Heart left ventricle (tissue), 16 donors: ENCODE measurements at places on chromosomes 2 and 18.

- no peak for DNase-seq
Measured at GRCh38 chr2:208252716-208253492, 2.0 kb downstream of the IDH1 start.

- DNase-seq, result no peak
Measured at GRCh38 chr18:74271635-74272034, 20.1 kb downstream of the CYB5A start.

GRCh38 chr2:85413592-85414420 lies 3.6 kb upstream of the CAPG start:
- no peak for DNase-seq

DNA sequence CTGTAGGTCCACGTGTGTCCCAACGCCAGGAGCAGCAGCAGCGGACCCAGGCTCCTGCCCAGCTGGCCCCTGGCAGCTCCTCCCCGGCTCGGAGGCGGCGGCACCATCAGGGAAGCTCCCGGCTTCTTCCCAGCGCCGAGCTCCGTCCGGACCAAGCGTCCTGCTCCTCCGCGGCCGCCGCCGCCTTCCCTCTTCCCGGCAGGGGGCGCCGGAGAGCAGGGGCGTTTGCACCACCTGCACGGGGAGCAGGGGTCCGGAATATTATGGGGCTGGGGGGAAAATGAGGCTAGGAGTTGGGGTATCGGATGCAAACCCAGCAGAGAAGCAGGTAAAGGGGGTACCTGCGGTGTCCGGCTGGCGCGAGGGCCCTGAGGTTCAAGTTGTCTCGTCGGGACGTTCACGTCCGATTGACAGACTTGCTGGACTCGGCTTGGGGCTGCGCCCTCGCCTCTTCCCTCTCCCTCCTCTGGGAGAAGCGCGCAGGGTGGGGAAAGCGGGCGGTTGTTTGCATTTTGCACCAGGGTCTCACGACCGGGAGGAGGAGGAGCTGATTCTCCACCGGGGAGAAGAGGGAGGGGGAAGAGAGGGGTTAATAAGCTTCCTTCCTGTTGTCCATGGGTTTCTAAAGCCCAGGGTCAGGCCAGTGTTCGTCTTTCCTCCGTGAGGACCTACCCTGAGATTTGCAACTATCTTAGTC lies at the start of gene CCBE1:
TSS of gene CCBE1 (minus strand) at position 188 of the 697 bp plus-strand sequence.
- peak; percentile 80 for DNase-seq

GRCh38 chr2:176526995-176527901 lies 258.0 kb downstream of the MTX2 start:
- peak; percentile 33 for DNase-seq

- peak; percentile 10 for DNase-seq
Measured at GRCh38 chr2:232335859-232336215, 42.7 kb upstream of the ALPP start.
